A172 (cell line): ENCODE measurements at places on chromosomes 6 and 20.

DNA sequence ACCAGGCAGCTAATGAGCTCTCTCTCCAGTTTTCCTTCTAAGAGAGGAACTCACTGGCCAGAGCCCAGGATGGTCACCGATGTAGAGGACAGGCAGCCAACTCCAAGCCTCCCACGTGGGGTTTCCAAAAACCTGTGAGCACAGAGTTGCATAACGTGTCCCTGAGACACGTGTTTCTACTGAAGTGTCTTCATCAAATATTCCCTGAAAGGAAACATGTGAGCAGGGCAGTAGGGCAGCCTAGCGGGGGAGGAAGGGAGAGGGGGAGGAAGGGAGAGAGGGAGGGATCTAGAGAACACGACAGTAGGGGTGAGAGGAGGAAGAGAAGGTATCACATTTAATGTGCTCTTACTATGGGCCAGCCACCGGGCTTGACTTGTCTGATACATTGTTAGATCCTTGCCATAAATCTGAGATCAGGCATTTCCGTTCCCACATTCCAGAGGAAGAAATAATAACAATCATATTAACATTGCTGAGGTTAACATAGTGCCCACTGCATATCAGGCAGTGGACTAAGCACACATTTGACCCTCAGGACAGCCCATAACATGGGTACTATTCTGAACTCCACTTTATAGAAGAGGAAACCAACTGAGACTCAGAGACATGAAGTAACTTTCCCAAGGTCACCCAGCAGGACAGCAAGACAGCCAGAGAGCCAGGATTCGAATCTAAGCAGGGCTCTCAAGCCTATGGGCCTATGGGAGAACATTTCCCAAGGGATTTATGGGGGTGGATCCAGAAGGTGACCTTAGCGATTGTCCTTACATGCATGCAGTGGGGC lies 4.5 kb upstream of the SYS1 start:
- DNase-seq = peak; percentile 82

- DNase-seq = no peak
These were observed 65.6 kb downstream of the THBS2 start for GRCh38 chr6:169188051-169188470.

DNA sequence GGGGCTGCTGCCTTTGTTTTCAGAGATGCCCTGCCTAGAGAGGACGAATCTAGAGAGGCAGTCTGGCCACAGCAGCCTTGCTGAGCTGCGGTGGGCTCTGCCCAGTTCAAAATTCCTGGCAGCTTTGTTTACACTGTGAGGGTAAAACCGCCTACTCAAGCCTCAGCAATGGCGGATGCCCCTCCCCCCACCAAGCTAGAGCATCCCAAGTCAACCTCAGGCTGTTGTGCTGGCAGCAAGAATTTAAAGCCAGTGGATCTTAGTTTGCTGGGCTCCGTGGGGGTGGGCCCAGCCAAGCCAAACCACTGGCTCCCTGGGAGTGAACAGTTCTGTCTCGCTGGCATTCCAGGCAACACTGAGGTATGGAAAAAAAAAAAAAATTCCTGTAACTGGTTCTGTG lies 970.9 kb downstream of the TBC1D32 start:
- no peak for DNase-seq

DNA sequence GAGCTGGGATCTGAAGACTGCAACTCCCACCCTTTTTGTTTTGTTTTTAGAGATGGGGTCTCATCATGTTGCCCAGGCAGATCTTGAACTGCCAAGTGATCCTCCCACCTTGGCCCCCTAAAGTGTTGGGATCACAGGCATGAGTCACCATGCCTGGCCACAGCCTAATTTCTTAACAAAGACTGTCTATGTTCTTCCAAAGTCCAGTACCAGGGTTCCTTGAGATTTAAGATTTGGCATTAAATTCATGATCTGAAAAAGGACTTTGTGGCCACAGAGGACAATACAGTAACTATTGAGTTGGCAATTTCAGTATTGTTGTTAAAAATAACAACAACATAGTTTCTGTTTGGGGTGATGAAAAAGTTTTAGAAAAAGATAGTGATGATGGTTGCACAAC lies 28.7 kb upstream of the BEND3 start:
- no peak for DNase-seq

DNA sequence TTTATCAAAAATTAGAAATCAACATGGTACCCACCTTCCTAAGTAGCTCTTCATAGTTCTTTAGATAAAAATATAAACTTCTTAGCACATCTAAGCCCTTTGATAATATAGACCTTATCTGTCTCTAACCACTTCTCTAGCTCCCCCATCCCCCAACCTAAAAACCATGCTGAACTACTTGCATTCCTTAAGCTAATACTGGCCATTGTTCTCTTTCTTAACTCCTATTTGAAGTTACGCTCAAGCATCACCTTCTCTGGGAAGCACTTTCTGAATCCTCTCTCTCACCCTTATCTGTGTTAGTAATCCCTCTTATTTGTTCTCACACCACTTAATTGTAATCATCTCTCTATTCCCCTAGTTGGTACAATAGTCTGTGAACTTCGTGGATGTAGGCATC lies 153.0 kb downstream of the PHF3 start:
- DNase-seq = no peak

GRCh38 chr6:168741942-168742782 lies 301.2 kb downstream of the SMOC2 start:
- DNase-seq = no peak

DNA sequence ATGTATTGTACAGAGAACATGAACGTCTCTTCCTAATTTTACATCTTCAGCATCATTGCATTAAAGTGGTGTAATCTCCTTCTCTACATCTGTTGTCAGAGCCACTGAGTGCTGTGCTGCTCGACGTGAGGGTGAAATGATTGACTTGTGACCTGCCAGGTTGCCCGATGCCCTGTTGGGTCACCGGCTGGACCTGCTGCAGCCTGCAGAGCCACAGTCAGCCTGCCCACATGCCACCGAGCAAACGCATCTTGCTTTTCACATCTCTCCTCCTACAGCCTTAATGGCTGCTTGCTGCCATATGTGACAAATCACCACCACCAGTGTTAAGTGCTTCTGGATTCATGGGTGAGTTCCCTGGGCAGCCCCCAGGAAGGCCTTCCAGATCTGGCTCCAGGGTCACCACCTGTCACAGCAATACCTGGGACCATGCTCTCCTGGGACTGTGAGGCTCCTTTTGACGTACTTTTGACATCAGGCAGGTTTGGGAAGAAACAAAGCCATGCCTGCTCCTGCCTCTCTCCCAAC lies 80.3 kb downstream of the ASXL1 start:
- DNase-seq = no peak
